Placental pericyte (primary cell): ENCODE measurements at places on chromosomes 6 and 20. TPM values are rescaled to one million over a fixed set of nuclear protein-coding genes. Genes with fewer than 3 reads are reported as not detected.

Gene HLA-DOB
- total RNA-seq, result 0.14 TPM in 1 of 2 replicates, not detected in the other

Gene CFAP206
- not detected in 2 replicates for total RNA-seq

Gene SUMO4
- 1.5 and 2.3 TPM in 2 replicates for total RNA-seq

Gene NKX2-2
- total RNA-seq, result not detected in 2 replicates

Gene MRPL18
- 42.2 and 85.6 TPM in 2 replicates for total RNA-seq

Gene PGC
- not detected in 2 replicates for total RNA-seq

Gene PLEKHG1
- total RNA-seq, result 1.3 and 2.0 TPM in 2 replicates

Gene EYS
- total RNA-seq, result under 0.01 TPM in 2 replicates

Gene MLN
- total RNA-seq, result not detected in 2 replicates

Gene MYH7B
- total RNA-seq, result under 0.01 TPM in 1 of 2 replicates, not detected in the other

Gene IP6K3
- total RNA-seq, result 0.29 and 2.6 TPM in 2 replicates

Gene FILIP1
- total RNA-seq, result 0.43 and 1.3 TPM in 2 replicates

Gene BFSP1
- 3.9 and 4.7 TPM in 2 replicates for total RNA-seq

Gene SLC22A2
- total RNA-seq, result not detected in 2 replicates

Gene LRP11
- 49.9 and 135 TPM in 2 replicates for total RNA-seq

Gene FAM110A
- 1.5 and 7.2 TPM in 2 replicates for total RNA-seq

Gene SH3BGRL2
- total RNA-seq, result 0.22 and 1.6 TPM in 2 replicates

Gene NPBWR2
- not detected in 2 replicates for total RNA-seq

Gene EYA2
- 0.22 and 0.57 TPM in 2 replicates for total RNA-seq

Gene ARMC12
- 0.88 TPM in 1 of 2 replicates, not detected in the other for total RNA-seq

Gene CAGE1
- 0.14 and 0.22 TPM in 2 replicates for total RNA-seq

Gene DNAAF9
- total RNA-seq, result 15.3 and 16.6 TPM in 2 replicates

Gene RNF182
- total RNA-seq, result under 0.01 and 2.3 TPM in 2 replicates

Gene TSHZ2
- total RNA-seq, result under 0.01 and 1.3 TPM in 2 replicates

Gene TCP11
- total RNA-seq, result 0.66 and 0.72 TPM in 2 replicates

Gene SRMS
- not detected in 2 replicates for total RNA-seq

Gene TRIM40
- total RNA-seq, result not detected in 2 replicates

Gene TFAP2D
- total RNA-seq, result not detected in 2 replicates

Gene RIPPLY2
- total RNA-seq, result not detected in 2 replicates

Gene F13A1
- total RNA-seq, result under 0.01 and 1.0 TPM in 2 replicates

Gene BPIFB2
- not detected in 2 replicates for total RNA-seq

Gene RPP40
- total RNA-seq, result 6.3 and 15.5 TPM in 2 replicates

Gene KCNK15
- under 0.01 TPM in 1 of 2 replicates, not detected in the other for total RNA-seq

Gene C6orf163
- 1.8 and 2.6 TPM in 2 replicates for total RNA-seq

Gene CDH4
- total RNA-seq, result 0.14 and 2.0 TPM in 2 replicates

Gene TUBB2A
- 20.4 and 171 TPM in 2 replicates for total RNA-seq

Gene FAM209B
- not detected in 2 replicates for total RNA-seq

Gene SOX18
- 0.43 TPM in 1 of 2 replicates, not detected in the other for total RNA-seq

Gene CRISP2
- total RNA-seq, result not detected in 2 replicates

Gene PLCG1
- total RNA-seq, result 59.5 and 81.0 TPM in 2 replicates

Gene PHF3
- 51.5 and 68.1 TPM in 2 replicates for total RNA-seq

Gene AIF1
- not detected in 2 replicates for total RNA-seq

Gene PRSS35
- total RNA-seq, result 0.44 and 0.72 TPM in 2 replicates

Gene LRRN4
- 0.22 and 0.29 TPM in 2 replicates for total RNA-seq

Gene IL20RA
- total RNA-seq, result 0.14 TPM in 1 of 2 replicates, not detected in the other

Gene HMGCLL1
- total RNA-seq, result not detected in 2 replicates

Gene MAP1LC3A
- 13.6 and 14.5 TPM in 2 replicates for total RNA-seq

Gene PAX1
- not detected in 2 replicates for total RNA-seq

Gene SLPI
- total RNA-seq, result not detected in 2 replicates

Gene PRND
- total RNA-seq, result not detected in 2 replicates

Gene HEY2
- total RNA-seq, result under 0.01 TPM in 1 of 2 replicates, not detected in the other

Gene ZC2HC1B
- total RNA-seq, result not detected in 2 replicates
